ENCODE measurements at places on chromosomes 7 and 10.

GRCh38 chr10:1182280-1183032 is 126.3 kb downstream of the WDR37 start:
- DNase-seq: no peak

DNA sequence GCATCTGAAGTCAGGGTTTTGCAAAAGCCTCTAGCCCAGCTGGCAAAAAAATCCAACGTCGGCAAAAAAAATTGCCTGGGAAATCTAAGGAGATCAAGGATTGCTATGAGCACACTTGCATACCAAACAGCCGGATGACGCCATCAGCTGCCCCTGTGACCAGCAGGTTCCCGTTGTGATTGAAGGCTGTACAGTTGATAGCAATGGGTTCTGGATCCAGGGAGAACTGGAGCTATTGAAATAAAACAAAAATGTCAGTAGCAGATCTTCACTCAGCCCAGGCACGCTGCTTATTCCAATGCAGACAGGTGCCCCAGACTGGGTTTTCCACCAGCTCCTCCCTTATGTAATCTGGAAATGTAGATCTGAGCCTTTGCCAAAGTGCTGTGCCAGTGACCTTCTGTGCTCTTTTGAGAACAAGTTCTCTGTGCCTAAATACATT is 18.7 kb upstream of the CYREN start:
- DNase-seq: no peak

- DNase-seq: no peak
Measured at GRCh38 chr10:25288181-25288580, 113.4 kb downstream of the GPR158 start.

- no peak for DNase-seq
Measured at GRCh38 chr10:55141892-55142291, 340.9 kb upstream of the PCDH15 start.

DNA sequence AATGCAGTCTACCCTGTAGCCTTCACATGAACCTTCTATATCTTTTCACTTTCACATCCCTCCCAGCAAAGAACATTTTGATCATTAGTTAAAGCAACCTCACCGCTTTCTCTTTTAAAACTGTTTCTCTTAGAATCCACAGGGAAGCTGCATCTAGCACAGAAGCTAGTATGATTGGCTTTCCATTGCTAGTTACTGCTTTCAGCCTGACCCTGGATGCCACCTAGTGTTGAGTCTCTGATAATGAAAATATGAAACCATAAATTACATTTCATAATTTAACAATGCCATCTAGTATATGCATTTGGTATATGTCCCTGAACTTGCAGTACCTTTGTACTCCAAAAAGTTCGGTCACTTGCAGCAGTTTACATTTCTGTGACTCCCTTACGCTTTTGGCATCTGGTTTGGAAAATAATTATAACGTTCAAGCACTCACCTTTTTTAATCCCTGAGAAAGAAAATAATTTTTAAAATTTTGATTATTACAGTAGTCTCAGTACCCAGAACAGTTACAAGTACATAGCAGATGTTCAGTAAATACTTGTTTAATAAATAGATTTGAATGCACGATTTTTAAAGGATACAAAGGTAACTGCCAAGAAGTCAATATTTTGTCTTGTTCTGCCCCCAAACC is 22.7 kb downstream of the CISD1 start:
- DNase-seq: peak; percentile 25

DNA sequence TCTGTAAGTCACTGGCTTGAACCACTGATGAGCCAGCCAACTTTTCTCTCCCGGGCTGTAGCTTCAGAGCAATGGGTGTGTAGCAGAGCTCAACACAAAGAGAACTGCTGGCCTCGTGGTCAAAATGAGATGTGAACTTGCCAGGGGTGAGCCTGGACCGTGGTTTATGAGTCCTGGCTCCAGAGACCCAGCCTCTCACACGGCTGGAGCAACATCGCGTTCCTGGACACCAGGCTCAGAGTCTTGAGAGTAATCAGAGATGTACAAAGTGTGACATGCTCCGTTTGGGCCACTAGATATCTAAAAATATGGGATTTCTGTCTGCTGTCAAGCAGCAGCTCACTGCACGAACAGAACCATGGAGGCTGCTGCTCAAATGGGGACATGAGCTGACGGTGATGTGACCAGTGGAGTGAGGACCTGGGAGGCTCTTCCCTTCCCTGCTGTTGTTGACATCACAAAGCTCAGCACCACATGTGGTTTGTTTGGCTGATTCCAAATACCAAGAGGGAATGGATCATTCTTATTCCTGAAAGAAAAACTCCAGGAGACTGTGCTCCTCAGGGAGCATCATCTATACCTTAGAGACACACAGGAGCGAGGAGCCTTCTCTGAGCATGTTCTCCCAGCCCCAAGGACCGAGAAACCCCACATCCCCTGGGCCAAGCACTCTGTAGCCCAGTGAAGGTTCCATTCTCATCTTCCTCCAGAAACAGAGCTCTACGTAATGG is 9.2 kb upstream of the SVIL start:
- no peak for DNase-seq

DNA sequence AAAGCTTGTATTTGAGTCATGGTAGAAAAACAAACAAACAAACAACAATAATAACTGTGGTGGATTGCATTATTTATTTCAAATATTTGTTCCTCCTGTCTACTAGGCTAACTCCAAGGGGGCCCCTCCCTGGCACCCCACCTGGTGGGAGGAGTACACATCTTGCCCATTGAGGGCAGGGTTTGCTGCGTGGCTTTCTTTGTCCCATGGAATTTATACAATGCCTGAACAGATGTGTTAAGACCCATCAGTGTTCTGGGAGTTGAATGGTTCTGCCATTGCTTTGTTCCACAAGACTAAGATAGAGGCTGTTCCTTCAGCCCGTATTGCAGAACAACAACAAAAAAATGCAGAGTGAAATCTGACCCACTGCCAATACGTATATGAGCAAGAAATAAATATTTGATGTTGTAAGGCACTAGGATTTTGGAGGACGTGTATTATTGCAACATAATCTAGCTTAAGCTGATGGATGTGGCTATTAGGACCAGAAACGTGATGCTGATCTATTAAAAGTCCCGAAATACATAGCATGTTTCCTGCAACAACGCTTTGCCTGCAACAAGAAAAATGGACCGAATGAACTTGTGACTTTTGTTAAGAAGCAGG is 119.1 kb upstream of the JCAD start:
- no peak for DNase-seq

GRCh38 chr10:93695740-93696139 is 6.7 kb downstream of the FRA10AC1 start:
- DNase-seq: no peak

DNA sequence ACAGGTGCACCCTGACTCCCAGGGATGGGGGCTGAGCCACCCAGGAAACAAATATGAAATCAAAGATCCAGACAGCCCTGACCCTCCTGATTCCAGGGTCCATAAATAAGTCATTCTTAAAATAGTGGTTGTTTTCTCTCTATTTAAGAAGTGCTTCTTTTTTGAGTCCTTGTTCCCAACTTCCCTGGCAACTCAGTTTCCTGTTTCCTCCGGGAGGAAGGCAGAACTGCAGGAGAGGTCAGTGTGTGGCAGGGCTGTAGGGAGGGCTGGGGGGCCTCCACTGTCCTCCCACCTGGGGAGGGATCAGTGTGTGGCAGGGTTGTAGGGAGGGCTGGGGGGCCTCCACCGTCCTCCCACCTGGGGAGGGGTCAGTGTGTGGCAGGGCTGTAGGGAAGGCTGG is 88.7 kb upstream of the PDGFA start:
- no peak for DNase-seq

- no peak for DNase-seq
Measured at GRCh38 chr7:55020466-55020871, 1.7 kb downstream of the EGFR start.

DNA sequence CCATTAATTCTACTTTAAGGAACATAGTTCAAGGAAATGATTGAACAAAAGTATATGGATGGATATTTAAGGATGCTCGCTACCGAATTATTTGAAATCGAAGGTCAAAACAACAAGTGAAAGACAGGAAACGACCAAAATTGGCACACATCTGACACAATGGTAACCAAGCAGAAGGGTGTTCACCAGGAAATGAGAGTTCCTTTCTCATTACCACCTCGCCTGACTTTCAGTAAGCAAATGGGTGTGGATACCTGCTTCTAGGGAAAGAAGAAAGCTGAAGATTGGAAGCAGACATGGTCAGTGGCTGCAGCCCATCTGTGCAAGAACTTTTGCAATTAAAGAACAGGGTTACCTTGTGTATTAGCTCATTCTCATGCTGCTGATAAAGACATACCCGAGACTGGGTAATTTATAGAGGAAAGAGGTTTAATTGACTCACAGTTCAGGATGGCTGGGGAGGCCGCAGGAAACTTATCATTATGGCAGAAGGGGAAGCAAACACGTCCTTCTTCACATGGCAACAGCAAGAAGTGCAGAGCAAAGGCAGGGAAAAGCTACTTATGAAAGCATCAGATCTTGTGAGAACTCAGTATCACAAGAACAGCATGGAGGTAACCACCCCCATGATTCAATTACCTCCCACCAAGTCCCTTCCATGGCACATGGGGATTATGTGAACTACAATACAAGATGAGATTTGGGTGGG is 6.2 kb upstream of the TMEM273 start:
- no peak for DNase-seq

Measured in stimulated activated CD8-positive, alpha-beta memory T cell treated with anti-CD3 and anti-CD28 coated beads, Interleukin-4, amount 100 ng/mL, for 48 hours (primary cell).